ENCODE measurements at places on chromosomes 4 and X.

GRCh38 chrX:16208601-16209000, 41.3 kb downstream of the MAGEB17 start:
- no peak for DNase-seq

DNA sequence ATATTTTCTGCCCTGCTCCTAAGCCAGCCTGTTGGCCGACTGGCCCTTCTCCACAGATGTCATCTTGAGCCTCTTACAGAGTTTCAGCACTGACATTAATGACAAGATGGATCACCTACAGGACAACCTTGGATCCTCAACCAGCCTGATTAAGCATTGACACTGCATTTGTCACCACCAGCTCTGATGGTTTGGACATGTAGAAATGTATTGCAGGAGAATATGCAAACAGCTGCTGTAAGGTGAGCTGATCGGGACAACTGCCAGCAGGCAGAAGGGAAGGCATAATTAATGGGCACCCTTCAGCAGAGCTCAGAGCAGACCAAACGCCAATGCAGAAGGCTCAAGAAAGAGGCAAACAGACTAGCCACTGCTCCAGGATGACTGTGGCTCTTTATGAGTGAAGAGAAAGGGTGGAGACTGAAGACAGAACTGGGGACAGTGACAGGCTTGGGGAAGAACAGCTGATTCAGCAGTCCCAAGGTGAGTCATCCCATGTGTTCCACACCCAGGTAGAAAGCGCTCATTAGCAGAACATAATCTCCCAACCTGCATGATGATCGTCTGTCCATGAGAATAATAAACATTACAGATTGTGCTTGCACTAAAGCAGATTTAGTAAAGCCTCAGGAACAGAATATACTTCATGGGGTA, 6.7 kb downstream of the CORIN start:
- no peak for DNase-seq

GRCh38 chr4:120009731-120010130, 56.9 kb downstream of the MAD2L1 start:
- no peak for DNase-seq

DNA sequence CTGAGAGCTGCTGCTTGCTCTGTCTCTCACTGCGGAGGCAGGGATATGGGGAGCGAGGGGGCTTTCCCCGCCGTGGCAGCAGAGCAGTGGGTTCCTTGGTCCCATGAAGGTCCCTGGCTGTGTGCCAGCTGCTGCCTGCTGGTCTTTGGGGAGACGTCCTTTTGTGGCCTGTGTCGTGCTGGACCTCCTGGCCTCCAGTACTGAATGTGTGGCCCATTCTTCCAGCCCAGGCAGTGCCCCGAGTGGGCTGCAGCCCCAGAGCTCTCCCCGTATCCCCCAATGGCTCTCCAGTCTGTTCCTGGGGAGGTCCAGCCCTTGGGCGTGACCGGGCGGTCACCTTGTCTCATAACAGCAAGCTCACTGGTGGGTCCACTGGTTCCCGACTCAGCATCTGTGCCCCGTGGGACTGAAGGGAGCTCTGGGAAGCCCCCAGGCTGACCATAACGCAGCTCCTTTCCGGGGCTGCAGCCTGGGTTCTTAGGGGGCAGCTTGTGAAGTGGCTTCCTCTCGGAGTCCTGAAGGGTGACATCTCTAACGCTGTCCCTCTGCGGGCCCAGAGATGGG, 115.6 kb downstream of the SMIM20 start:
- no peak for DNase-seq

Data from CD4-positive, alpha-beta T cell treated with Interleukin-4 for 4 hours (primary cell).